ELF-1 (cell line): ENCODE measurements at places on chromosomes 2 and 18.
A peak's percentile ranks its signal among the peaks of the same experiment; 100 is the strongest.

DNA sequence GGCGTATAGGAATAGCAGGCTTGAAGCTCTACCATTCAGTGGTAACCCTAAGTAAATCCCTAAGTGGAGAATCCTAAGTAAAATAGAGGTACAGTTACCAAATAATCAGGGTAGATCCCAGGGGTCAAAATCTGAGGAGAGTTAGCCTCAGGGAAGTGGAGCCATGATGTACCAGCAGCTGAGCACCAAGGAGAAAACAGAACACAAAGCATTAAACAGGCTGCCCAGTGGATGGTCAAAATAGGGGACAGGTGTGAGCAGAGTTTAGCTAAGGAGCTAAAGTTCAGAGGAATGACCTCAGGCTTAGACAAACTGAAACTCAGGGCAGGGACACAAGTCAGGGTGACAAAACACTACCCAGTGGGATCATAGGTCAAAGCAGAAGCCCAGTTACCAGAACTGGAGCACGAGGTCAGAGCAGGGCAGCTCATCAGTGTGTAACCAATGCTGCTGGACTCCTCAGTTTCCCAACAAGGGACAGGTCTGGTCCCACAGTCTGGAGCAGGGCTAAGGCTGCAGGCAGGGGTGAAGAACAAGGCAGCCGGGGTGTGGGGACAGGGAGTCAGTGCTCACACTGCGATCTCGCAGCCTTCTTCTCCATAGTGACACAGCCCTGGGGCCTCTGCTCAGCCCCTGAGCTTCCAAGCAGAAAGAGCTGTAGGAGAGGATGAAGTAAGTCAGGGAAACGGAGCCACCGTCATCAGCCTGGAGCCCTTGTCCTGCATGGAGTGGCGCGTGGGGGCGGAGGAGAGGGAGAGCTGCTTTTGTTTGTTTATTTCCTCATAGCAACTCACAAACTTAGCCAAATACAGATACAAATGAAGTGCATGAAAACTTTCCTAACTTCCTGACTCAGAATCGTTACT is 264.0 kb downstream of the MREG start:
- no peak for DNase-seq

DNA sequence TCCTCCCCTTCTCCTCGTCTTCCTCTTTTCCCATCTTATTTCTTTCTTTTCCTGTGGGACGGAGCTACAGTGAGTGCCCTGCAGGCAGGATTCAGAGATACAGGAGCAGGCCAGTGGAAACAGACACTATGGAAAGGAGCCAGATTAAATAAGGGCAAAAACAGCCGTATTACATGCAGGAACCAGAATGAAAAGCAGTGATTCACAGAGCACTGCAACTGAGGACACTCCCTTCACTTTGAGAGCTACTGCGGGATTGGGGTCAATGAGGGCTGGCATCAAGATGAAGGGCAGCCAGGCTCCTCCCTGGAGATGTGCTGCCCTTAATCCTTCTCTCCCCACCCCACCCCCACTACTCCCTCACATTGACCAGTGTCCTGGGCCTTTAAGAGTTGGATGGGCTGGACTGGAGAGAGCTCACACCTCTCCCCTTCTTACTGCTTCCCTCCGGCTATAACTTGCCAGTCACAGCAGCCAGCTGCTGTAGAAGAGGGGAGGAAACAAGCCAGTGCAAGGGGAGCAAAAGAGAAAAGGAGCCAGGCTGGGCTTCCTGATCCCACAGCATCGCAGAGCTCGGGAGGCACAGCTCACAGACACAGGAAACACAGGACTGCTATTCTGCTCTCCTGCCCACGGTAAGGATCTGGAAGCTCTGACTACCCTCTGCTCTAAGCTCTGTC is at the start of gene PLCD4:
TSS of gene PLCD4 (plus strand) at position 464 of the 680 bp plus-strand sequence. CDS start 7,841 bp downstream, outside the sequence.
- DNase-seq, result peak; percentile 90

DNA sequence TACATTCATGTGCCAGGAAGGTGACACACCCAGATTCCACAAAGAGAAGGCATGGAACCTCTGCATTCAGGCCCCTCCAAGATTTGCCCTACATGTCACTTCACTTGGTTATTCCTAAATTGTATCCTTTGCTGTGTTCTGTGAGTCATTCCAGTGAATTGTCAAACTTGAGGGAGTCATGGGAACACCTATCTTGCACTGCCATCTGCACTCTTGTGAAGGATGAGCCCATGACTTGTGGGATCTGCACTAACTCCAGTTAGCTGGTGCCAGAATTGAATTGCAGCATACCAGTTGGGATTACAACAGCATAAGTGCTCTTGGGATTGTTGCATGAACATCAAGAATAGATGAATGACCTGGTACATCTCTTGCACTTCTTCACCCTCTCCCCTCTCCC is 1288.0 kb upstream of the ZEB2 start:
- no peak for DNase-seq

- peak; percentile 91 for DNase-seq
Measured at GRCh38 chr2:120856421-120856862, 120.8 kb downstream of the GLI2 start.

- no peak for DNase-seq
Measured at GRCh38 chr2:165833156-165833555, 39.1 kb upstream of the GALNT3 start.

- DNase-seq, result no peak
Measured at GRCh38 chr2:45888167-45888566, 236.7 kb downstream of the PRKCE start.

- DNase-seq, result no peak
Measured at GRCh38 chr2:107259408-107260195, 373.6 kb upstream of the ST6GAL2 start.

GRCh38 chr18:73653251-73653650 is 494.4 kb downstream of the FBXO15 start:
- no peak for DNase-seq

- no peak for DNase-seq
Measured at GRCh38 chr2:46530639-46531038, 51.3 kb downstream of the TMEM247 start.

- no peak for DNase-seq
Measured at GRCh38 chr18:36492604-36493329, 195.3 kb downstream of the FHOD3 start.

- peak; percentile 37 for DNase-seq
Measured at GRCh38 chr18:45562567-45563479, 52.5 kb upstream of the SLC14A2 start.

DNA sequence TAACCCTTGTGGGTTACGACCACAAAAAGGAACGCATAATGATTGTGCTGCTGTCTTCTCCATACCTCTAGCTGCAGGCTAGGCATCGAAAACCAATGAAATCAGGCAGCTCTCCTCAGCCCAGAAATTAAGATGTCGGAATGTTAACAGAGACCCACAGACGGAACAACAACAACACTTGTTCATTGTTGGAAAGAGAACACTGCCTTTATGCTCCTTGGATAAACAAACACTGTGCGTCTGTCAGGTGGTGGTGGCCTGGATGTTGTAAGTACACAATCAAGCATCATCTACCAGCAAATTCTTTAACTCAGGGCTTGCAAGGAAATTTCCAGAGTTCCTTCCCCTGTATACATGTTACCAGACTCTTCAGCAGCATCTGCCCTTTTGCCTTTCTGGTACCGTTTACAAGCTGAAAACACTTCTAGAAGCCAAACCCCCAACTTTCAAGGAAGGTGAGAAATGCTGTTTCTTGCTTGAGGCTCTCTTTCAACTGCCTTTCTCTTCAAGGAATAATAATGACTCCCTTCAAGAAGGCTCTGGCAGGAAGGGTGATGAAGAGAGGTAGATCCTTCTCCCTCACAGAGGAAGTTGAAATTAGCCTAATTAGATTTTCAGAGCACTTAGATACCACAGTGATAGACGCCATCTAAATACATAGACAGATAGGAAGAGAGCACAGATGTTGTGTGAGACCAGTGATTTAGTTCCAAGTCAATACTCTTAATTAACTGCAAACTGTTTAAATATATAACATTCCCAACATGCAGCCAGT is 332.7 kb downstream of the ZNF521 start:
- DNase-seq, result peak; percentile 42

- no peak for DNase-seq
Measured at GRCh38 chr2:236988690-236989624, 96.7 kb upstream of the COPS8 start.

GRCh38 chr2:122094557-122094956 is 339.1 kb downstream of the TSN start:
- DNase-seq, result no peak

- DNase-seq, result no peak
Measured at GRCh38 chr2:205857520-205858237, 175.4 kb downstream of the NRP2 start.

GRCh38 chr18:79560042-79560860 is 119.4 kb upstream of the CTDP1 start:
- DNase-seq, result no peak

DNA sequence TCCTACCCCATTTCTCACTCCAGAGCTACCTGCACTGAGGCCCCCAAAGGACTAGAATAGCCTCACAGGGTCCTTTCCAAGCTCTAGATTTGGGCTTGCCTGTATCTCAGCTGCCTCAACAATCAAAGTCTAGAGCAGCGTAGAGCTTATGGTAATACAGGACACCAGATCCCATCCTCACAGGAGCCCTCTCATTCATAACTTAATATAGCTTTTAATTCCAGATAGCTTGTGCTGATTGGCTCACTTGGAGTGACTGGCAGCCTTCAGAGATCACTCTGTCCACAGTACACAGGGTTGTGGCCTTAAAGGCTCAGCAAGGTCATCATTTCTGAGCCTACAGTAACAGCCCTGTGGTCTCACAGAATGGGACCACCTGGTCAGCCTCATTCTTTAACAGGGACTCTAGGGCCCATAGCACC is 51.4 kb downstream of the ZFP36L2 start:
- DNase-seq, result no peak

- DNase-seq, result no peak
Measured at GRCh38 chr2:96209011-96209728, 543 bp upstream of the STARD7 start.
